ENCODE measurements at places on chromosomes 6 and 20.

DNA sequence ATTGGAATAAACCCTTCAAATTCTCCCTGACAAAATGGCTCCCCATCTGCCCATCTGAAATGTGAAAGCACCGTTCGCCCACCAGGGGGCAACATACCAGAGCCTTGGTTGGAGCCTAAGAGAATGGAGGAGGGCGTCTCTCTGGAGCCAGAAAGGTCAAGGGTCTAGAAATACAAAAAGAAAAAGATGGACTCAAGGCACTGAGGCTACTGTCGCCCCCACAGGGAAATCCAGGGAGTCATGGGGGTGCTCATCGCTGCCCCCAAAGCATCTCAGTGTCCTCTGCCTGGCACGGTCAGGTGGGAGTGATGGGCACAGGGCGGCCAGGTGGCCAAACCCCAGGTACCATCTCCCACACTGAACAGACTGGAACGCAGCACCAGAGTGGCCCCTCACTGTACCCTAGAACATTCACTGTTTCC lies 136.3 kb downstream of the ZMYND8 start:
- peak; percentile 22 for DNase-seq

- no peak for DNase-seq
Observed at GRCh38 chr6:74946961-74947360, 258.9 kb downstream of the COL12A1 start.

DNA sequence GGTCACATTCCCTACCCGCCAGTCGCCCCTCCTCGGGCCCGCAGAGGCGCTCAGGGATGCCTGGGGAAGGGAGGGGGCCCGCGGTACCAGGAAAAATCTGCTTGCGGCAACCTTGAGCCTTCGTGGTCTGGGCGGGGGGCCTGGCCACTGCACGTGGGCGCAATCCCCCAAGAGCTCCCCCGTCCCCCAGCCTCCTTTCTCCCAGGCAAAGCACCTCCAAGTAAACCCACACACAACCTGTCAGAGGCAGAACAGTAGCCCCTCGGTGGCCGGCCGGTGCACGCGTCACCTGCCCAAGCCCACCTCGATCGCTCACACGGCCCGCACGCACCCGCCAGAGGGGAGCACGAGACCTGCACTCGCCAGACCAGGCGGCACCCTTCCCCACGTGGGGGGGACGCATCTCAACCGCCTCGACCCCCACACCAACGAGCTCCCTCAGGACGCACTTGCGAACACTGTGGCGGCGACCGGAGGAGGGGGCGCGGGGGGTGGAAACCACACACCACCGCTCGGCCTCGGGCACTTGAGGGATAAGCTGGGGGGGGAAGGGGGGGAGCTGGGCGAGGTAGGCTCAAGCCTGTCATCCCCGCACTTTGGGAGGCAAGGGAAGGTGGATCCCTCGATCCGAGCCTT lies 1955.7 kb upstream of the DEFB115 start:
- no peak for DNase-seq

GRCh38 chr6:79072640-79073181 lies 5.3 kb downstream of the PHIP start:
- DNase-seq = no peak

DNA sequence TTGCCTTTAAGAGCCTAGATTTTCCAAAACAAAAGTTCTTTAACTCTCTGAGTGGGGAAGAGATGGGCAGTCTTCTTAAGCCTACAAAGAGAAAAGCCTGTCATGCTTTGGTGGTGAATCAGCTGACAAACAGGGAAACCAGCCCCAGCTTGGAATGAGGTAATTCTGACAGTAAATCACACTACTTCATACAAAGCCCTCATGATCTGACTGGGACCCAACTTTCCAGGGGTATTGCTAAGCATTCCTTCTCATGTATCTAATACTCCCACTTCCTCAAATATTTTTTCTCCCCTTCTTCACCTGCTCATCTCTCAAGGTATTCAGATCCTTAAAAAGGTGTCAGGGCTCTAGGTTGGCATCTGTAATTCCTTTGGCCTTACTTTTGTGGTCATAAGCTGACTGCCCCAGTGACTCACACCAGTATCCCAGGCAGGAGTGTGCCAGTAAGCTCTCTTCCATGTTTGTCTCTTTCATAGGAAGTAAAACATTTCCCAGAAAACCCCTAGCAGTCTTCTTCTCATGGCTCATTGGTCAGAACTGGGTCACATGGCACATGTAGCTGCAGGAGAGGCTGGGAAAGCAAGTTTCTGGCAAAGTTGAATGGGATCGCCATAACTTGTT lies 15.0 kb upstream of the TBC1D22B start:
- no peak for DNase-seq

- no peak for DNase-seq
Observed at GRCh38 chr6:41463062-41463930, 82.9 kb upstream of the FOXP4 start.
